Fibroblast of skin of scalp (primary cell): ENCODE measurements at places on chromosomes 12 and 14.

GRCh38 chr14:98952593-98953350 lies 319.2 kb downstream of the BCL11B start:
- peak; percentile 89 for DNase-seq

DNA sequence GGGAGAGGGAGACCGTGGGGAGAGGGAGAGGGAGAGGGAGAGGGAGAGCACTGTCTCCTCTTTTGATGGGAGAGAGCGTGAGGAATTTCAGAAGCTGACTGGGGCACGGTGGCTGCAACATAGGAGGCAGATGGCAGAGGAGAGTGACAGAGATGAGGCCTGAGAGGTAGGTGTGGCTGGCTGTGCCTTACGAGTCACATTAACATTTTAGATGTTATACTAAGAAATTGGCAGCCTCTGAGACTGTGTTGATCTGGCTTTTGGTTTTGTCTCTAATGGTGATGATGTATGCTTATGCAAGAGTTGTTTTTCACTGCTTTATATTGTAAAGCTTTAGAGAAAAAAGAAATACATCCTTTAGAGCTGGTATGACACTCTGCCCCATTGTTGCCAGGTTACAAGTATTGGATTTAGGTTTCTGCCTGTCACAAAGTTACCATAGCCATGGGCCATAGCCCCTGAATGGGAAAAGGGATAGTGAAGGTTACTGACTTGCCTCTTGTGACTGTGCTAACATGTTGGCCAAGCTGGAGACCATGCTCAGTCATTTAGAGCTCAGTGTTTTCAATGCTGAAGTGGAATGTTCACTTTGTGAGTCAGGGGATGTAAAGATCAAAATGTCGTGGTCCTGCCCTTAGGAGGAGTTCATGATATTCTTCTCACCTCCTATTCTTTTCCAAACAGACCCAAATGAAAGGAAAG lies 186.2 kb downstream of the SYNE2 start:
- DNase-seq, result peak; percentile 4

- peak; percentile 49 for DNase-seq
These were observed 57.9 kb downstream of the RERG start for GRCh38 chr12:15163030-15163976.

GRCh38 chr14:63966407-63966806 lies 113.6 kb downstream of the SYNE2 start:
- no peak for DNase-seq

GRCh38 chr14:54627219-54627539 lies 60.3 kb downstream of the SAMD4A start:
- DNase-seq, result no peak

DNA sequence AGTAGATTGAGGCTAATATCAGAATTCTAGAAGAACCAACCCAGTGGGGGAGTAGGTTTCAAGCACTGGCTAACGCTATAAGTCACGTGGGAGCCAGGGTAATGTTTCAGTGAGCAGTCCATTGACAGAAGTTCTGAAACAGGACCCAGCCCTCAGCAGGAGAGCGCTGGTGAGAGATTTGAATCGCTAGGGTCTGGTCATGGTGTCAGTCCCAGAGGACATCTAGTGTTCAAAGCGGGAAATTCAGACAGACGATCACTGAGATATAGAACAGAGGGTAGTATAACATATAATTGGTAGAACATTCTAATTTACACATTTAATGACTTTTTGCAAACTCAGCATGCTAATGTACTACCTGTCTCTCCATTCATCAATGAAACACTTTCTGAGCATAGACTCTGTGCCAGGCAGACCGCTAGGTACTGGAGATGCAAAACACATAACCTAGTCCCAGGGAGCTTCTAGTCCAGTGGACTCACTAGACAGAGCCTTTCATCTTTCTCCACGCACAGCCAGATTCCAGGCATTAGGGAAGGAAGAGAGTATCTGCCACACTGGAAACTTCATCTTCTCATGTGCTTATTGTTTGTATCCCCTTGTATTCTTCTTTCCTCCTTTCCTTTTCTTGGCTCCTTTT lies 35.4 kb upstream of the RNASE3 start:
- DNase-seq, result peak; percentile 56

- DNase-seq, result peak; percentile 85
These were observed 42.9 kb downstream of the TRIP11 start for GRCh38 chr14:91996948-91997371.

GRCh38 chr14:66139432-66139831 lies 346.7 kb upstream of the CCDC196 start:
- DNase-seq, result no peak

- no peak for DNase-seq
These were observed 4.7 kb downstream of the FOS start for GRCh38 chr14:75283162-75283832.

GRCh38 chr12:82523996-82524395 lies 162.7 kb upstream of the TMTC2 start:
- no peak for DNase-seq

DNA sequence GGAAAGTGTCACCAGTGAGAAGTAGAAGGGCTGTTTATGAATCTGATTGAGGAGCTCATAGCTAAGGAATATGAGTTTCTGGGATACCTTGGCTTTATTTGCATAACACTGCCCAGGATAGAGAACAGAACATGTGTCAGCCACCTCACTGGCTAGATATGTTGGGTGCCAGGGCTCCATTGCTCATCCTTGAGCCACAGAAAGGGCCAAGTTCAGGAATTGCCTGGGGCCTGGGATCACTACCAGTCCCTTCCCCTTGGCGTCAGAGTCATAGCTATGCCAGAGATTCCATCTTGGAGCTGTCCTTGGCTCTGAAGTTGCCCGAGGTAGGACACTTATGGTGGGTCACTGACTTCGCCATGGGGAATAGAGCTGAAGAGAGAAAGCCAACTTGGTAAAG lies 49.0 kb downstream of the IFT43 start:
- DNase-seq, result no peak

- DNase-seq, result peak; percentile 46
These were observed 6.6 kb downstream of the PPHLN1 start for GRCh38 chr12:42332301-42333285.

- no peak for DNase-seq
These were observed 858 bp downstream of the SLC35F4 start for GRCh38 chr14:57865066-57865402.

GRCh38 chr14:50531595-50532501 lies 521 bp downstream of the MAP4K5 start:
- peak; percentile 43 for DNase-seq

DNA sequence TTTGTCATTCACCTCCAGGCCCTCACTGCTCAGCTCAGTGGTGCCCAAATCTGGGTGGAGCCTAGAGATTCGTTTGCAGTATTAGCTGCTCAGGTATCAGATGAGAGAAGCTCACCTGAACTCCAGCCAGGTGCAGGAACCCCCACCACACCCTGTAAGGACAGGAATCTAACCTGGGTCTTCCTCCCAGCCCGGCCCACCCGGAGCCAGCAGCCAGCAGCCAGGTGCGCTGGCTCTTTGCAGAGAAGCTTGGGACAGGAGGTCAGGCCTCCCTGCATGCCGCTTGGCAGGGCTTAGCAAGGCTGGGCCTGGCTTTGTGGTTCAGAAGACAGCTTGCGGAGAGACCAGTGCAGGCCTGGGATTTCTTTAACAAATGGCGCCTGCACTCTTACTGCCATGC lies 125.6 kb upstream of the MYL2 start:
- no peak for DNase-seq

- no peak for DNase-seq
These were observed 19.8 kb downstream of the HVCN1 start for GRCh38 chr12:110669193-110669502.

GRCh38 chr12:25715102-25715501 lies 162.0 kb upstream of the LMNTD1 start:
- no peak for DNase-seq

DNA sequence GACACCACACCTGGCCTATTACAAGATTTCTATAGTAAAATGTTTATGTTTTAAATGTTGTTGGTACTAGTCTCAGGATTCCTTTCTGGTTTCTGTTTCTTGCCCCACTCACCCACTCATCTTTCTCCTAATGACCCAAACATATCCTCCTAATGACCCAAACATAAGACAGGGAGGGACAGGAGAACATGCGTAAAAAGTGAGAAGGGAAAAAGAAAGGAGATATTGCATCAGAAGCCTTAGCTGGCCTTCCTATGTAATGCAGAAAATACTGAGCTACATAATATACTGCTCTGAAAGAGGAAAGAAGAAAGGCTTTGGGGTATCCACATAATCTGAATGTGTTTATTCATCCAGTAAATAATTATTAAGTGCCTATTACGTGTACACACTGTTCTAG lies 104.6 kb upstream of the GPHB5 start:
- DNase-seq, result no peak

DNA sequence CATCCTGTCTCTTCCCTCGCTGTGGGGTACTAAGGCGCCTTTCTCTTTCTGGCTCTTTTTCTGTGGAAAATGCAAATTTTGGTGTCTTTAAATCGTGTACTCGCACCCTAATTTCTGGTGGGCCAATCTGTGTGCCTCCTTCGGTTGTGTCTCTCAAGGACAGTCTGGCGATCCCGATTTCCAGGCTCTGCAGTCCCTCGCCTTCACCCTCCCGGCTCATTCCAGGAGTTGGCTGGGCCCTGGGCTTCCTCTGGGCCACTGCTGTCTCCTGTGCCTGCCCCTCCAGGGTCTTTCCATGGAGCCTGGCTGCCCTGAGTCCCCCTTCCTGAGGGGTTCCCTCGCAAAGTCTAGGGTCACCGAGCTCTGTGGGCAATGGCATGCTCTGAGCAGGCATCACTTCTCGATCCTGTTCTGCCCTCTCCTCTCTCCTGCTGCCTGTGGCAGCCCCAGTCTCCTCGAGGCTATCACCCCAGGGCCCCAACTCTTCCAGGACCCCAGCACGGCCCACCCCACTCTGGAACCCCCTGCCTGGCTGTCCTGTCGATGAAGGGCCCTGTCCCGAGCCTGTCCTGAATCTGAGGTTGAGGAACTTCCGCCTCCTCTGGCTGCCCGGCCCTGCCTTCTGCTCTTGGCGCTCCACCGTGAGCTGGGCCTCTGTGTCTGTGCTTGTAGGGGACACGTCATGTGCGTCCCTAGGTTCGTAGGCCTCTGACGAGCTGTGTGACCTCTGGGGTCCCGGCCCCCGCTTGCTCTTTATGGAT lies 24.1 kb downstream of the AHNAK2 start:
- DNase-seq, result no peak
